ENCODE measurements at places on chromosomes 1 and 21. TPM values are rescaled to one million over a fixed set of nuclear protein-coding genes. Genes with fewer than 3 reads are reported as not detected.

LYST gene
- 11.7 TPM for total RNA-seq

C8A gene
- 0.77 TPM for total RNA-seq

- no peak for DNase-seq
These were observed 25.0 kb downstream of the LRRC8C start for GRCh38 chr1:89657886-89658285.

DNA sequence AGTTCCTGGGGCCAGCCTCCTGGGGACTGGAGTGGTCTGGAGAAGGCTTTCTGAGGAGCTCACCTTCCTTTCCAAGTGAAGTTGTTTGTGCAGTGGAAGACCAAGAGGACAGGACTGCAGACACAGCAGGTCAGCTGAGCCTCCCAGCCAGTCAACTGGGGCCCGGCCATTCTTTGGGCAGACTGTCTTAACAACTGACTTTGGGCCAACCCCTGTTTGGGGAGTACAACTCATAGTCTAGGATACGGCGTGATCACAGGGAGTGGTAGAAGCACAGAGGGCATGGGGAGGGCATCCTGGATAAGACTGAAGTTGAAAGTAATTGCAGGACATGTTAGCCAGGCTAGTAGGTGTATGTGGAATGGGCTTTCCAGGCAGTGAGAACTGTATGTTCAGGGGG is 50.3 kb downstream of the PGM1 start:
- no peak for DNase-seq

DNA sequence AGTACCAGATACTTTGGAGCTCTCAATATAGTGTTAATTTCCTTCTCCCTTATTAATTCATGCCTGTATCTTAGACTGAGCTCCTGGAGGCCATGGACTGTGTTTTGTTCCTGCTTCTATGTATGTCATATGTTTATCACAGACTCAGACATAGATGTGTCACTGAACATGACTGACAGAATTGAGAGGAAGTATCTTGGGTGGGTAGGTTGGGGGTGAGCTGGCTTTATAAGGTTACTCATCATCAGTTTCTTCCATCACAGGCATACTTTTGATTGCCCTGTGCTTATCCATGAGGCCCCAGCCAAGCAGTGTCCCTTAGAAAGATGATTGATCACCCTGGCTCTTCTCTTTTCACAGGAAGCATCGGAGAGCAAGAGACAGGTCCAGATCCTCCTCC is 5.6 kb upstream of the SH3D21 start:
- DNase-seq: no peak

GRCh38 chr21:25904044-25904695 is 169.4 kb downstream of the GABPA start:
- no peak for DNase-seq

- DNase-seq: no peak
These were observed 124.0 kb downstream of the LMO4 start for GRCh38 chr1:87452648-87453047.

DNA sequence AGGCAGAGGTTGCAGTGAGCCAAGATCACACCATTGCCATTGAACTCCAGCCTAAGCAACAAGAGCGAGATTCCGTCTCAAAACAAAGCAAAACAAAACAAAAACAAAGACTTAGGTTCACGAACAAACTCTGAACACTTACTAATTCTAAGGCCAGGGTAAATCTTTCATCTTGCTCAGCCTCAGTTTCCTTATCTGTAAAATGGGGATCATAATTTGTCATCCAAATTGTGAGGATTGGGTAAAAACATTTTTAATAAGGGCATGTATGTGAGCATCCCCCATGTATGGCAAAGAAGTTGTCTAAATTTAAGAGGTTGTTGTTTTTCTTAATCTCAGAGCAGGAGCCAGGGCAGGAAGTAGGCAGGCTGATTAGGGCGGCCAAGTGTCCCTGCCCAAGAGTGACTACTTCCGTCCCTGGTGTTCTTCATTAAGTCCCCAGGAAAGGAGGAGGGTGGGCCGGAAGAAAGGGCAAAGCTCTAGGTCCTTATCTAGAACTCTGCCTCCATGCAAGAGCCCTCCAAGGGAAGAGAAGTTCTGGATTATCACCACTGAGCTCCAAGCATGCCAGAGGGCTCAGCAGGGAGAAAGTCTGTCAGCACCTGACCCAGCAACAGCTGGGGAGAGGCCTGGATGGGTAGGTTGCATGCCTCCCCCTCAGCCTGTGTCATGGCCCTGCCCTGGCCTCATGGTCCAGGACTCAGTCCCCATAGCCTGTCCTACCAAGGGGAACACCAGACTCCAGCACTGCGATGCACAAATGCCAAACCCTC is 49.9 kb upstream of the CLIC4 start:
- no peak for DNase-seq

DNA sequence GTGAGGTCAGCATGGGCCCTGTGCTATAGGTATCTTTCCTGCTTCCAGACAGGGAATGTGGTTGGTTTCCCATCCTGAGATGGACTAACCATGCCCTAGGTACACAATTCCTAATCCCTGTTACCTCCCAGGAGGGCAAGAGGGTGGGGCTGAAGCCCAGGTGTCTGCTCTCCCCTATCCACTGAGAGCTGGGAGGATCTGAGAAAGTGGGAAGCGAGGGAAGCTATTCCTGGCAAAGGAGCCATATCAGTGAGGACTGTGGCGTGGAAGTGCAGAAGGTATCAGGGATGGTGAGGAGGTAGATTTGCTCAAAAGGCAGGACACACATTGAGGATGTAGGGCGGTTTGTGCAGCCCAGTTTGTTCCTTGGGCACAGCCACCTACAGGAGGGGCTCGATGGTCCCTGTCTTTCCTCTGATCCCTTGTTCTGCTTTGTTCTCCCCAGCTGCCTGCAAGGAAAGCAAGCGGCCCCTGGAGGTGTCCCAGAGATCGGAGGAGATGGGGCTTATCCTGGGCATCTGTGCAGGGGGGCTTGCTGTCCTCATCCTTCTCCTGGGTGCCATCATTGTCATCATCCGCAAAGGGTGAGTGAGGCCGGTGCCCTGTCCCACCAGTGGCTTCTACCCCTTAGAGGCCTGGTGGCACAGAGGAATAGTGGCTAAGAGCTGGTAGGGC is 48.1 kb downstream of the PTPRU start:
- no peak for DNase-seq

DNA sequence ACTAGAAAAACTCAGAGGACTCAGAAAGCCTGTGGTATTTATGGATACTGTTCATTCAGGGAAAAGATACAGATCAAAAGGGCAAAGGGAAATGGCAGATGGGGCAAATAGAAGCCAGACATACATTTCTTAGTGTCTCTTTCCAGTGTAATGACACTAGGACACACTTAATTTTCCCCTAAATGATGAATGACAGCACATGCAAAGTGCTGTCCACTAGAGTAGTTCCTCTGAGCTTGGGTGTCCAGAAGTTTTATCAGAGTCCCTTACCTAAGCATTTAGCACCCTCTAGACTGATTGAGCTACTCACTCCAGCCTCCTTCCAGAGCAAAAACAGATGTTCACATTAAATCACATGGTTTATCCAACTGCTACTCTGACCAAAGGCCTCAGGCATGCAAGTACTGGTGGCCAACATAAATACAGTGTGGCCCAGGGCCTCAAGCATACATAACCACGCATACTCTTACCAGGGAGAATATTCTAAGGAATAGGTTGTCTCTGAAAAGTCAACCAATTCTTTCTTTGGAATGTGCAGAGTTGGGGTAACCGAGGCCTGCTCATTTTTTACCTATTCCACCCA is 166.9 kb downstream of the NCAM2 start:
- DNase-seq: no peak

- DNase-seq: no peak
These were observed 55.1 kb downstream of the AGPAT3 start for GRCh38 chr21:43919871-43920801.

DNA sequence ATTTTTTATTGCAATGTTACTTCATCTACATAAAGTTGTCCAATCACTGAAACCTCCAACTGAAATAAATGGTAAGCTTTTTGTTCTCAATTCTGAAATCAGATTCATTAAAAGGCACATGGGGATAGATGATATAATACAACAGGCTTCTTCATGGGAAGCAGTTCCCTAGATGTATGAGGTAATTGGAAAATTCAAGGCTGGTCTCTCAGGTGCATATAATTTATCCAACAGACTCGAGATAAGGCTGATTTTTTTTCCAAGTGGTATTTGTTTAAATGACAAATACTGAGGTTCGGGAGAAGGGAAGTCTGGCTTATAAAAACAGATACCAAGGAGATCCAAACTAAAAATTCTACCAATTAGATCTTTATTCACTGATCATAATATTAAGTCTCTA is 14.2 kb downstream of the TRIM45 start:
- no peak for DNase-seq

DNA sequence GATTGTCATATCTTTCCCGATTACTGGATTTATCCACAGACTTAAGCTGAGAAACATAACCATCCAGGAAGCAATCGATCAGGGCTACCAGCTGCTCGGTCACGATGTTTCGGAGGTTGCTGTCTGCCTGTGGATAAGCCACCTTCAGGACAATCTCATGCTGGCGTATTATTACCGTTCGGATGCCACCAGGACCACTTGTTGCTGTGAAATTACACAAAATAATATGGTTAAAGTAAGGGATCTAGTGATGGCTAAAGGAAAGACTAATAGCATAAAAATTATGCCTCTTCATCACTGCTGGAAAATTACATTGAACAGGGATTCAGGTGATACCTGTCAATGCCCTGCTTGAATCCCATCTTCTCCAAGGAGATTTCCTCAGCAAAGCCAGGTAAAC is 30.8 kb upstream of the ACTA1 start:
- DNase-seq: no peak

DNA sequence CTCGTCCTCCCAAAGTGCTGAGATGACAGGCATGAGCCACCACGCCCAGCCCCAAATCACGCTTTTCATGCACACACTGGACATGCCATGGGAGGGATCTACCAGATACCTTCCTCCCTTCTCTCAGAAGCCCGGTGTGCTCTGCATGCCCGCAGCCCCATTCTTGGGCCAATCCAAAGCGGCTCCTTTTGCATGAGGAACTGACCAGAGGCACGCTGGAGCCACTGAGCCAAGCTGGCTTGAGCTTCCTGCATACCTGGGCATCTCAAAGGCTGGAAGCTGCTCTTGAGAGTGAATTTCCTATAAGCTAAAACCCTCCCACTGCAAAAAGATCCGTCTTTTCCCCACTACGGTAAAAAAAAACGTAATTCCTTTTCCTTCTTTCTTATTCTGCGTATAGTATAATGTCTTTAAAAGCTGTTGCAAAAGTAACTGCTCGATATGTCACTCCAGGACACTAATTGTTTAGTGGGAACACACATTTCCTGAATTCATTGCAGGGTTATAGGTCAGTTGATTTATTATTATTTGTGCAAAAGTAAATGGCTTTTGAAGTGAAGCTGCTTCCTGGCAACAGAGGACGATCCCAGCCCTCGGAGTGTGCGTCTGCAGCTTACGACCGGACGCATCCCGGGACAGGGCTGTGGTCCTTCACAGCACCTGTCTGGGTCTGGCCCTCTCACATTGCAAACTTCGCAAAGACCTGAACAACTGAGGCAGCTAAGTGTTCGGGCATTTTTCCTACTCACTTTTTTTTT is 61.8 kb upstream of the ETS2 start:
- no peak for DNase-seq

- no peak for DNase-seq
These were observed 121.6 kb downstream of the NTMT2 start for GRCh38 chr1:170267317-170267716.

- DNase-seq: no peak
These were observed 27.8 kb downstream of the DNM3 start for GRCh38 chr1:171869097-171869496.

GRCh38 chr1:230858918-230859729 is 9.2 kb downstream of the C1orf198 start:
- DNase-seq: no peak

GRCh38 chr1:209685821-209686220 is 10.6 kb downstream of the G0S2 start:
- no peak for DNase-seq

DNA sequence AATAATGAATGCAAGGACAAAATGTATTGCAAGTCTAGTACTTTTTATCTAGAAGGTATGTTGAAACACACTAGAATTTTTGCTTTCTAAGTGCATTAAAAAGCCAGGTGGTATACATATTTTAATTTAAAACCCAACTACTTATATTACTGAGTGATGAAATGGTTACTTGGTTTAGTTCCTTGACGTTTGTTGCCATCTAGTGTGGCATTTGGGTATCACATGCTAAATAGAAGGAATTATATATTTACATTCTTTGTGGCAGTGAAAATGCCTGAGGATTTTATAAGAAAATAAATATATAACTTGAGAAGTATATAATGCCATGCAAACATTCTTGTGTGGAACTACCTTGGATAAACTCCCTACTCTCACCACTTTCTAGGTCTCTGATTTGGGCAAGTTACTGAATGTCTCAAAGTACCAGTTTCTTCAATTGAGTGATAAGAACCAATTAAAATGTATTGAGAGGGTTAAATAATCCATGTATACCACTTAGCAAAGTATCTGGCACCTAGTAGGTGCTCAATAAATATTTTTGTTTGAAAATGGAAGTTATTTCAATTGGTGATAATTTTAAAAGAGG is 69.6 kb downstream of the SDCCAG8 start:
- no peak for DNase-seq

DNA sequence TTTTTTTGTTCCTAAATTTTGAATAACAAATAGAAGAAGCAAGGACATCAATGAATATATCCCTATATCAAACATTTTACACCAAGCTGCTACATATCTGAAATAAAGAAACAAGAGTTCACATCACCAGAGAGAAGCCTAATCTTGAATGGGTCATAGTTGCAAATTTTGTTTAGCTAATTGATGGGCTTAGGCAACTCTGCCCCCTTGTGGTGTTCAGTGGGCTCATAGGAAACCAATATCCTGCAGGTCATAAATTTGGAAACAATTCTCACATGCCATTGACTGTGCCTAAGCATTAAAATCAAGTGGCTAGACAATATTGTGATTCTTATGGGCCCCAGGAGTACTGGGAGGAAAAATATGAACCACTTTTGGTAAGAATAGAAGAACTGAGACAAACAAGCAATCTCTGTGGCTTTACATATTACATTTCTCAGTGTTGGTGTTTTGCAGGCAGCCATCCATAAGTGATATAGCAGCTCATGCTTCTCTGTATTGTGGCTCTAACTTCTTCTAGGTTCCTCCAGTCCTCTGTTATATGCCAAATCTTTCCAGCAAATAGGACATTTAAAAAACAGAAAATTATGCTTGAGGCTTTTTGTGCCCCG is 1262.8 kb upstream of the PRMT6 start:
- DNase-seq: peak; percentile 48

GRCh38 chr1:159279773-159280172 is 22.4 kb upstream of the FCER1A start:
- no peak for DNase-seq

- no peak for DNase-seq
These were observed 53.2 kb downstream of the KIF1B start for GRCh38 chr1:10263450-10264082.

DNA sequence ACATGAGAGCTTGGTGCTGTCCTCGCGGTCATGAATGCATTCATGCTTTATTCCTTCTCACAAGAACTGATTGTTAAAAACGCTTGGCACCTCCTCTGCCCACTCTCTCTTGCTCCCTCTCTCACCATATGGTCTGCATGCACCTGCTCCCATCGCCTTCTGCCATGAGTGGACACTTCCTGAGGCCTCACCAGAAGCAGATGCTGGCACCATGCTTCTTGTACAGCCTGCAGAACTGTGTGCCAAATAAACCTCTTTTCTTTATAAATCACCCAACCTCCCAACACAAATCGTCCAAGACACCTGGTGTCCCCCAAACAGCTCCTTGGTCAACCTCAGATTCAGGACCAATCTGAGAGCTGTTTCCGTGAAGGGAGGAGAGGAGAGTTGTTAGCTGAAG is 43.3 kb upstream of the PCBP3 start:
- no peak for DNase-seq

Data from progenitor cell of endocrine pancreas (in vitro differentiated cells).